Natural killer cell (primary cell): ENCODE measurements at places on chromosomes 3 and 15. TPM values are rescaled to one million over a fixed set of nuclear protein-coding genes. Genes with fewer than 3 reads are reported as not detected.
A peak's percentile ranks its signal among the peaks of the same experiment; 100 is the strongest.

DNA sequence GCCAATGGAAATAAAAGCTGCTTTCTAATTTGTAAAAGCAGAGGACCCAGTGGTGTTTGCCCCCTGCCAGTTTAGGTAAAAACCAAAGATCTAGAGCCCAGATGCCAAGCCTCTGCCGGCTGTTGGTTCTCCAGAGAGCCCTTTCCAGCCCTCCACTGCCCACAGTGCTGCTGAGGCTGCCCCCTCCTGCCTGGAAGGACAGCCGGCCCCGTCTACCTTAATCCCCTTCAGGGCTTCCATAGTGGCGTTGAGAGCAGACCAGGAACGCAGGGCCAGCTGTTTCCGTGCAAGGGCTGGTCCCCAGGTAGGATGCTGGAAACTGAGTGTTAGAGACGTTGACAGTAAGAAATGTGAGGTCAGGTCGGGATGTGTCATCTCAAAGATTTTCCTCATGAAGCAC lies 6.9 kb downstream of the ST8SIA2 start:
- DNase-seq: no peak

- DNase-seq: no peak
Measured at GRCh38 chr15:69299943-69300588, 1.4 kb downstream of the PAQR5 start.

GRCh38 chr15:36901012-36901411 lies 199.3 kb downstream of the MEIS2 start:
- DNase-seq: no peak

DNA sequence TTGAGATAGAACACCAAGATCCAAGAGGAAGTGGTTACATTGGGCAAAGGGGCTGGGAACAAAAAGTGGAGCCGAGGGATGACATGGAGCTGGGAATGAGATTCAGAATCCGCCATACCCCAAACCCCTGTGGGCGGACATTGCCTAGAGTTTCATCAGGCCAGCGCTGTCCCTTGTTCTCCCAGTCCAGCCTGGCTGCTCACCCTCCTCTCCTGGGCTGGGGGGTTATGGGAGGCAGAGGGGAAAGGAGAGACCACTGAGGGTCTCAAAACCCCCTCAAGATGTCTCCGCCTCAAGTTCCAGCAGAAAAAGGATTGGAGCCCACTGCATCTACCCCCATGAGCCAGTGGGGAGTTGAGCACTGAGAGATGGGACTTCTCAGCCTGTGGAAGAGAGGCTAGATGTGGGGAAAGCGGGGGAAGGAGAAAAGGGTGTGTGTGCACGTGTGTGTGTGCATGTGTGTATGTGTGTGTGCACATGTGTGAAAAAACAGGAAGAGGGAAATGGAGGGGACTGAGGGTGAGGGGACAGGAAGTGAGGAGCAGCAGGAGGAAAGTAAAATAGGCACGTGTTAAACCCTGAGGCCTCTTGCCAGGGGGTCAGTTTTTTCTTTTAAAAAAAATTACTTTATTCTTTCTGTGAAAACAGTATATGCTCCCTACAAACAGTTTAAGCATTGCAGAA lies 14.3 kb downstream of the GRM2 start:
- peak; percentile 17 for DNase-seq

GRCh38 chr15:88908697-88909621 lies 4.2 kb downstream of the MFGE8 start:
- DNase-seq: no peak

DNA sequence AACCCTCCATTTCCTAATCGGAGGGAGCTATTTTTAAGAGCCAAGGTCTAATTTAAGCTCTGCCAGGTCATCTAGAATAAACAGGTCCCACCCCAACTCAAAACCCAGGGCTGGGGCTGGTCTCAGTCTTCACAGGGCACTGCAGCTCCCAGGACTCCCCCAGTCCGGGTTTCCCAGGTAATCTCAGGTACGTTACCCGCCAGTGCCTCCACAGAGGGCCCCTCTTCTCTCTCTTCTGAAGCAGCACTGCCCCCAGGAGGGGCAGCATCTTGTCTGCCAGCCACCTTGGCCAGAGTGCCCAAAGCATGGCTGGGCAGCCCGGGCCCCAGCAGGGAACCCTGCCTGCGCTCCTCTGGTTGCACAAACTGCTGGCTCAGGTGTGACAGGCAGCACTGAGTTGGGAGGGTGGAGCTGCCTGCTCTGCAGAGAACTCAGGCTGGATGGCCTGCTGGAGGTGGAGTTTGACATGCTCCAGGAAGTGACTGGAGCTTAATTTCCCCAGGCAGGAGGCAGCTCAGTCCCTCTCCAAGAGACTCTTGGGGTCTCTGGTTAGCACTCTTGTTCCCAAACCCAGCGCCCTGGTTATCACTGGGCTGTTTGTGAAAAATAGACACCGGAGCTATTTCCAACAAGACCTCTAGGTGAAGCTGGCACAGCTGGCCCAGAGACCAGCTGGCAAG lies at the start of gene PLA2G4F:
Gene PLA2G4F, minus strand, starts transcription at position 394 of the 680 bp plus-strand sequence. Its CDS starts 87 bp downstream, at position 307.
- DNase-seq: no peak

DNA sequence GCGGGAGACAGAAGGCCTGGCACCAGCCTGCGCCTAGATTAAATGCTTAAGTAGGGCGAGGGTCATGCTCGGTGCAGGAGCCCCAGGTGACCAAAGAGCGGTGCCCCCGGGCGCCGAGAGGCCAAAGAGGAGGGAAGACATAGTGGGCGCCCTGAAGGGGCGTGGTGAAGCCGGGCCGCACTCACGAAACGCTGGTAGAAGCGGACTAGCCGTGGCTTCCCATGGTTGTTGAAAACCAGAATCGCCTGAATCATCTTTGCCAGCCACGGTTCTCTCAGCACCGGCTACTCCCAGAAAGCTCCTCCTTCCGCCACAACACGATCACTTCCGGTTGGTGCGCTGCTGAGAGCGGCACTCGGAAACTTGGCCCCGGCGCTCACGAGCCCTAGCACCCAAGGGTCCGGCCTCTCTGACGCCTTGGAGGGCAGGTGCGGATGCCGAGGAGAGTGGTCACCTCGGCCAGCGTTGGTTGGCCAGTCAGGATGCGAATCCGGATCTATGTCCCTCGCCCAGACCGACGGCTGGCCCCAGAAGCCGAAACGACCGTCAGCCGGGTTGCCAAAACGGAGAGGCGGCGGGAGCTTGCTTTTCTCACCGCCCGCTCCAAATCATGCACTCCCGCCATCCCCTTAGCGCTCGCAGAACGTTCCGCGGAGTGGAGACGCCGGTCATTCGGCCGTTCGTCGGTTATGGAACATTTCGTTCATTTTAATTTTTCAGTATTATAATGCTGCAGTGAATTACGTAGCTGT lies at the start of gene AP3S2:
Gene AP3S2, minus strand, starts transcription at position 299 of the 752 bp plus-strand sequence. Its CDS starts 45 bp downstream, at position 254.
- peak; percentile 86 for DNase-seq

The FYTTD1 gene
- 72.2 TPM for total RNA-seq

DNA sequence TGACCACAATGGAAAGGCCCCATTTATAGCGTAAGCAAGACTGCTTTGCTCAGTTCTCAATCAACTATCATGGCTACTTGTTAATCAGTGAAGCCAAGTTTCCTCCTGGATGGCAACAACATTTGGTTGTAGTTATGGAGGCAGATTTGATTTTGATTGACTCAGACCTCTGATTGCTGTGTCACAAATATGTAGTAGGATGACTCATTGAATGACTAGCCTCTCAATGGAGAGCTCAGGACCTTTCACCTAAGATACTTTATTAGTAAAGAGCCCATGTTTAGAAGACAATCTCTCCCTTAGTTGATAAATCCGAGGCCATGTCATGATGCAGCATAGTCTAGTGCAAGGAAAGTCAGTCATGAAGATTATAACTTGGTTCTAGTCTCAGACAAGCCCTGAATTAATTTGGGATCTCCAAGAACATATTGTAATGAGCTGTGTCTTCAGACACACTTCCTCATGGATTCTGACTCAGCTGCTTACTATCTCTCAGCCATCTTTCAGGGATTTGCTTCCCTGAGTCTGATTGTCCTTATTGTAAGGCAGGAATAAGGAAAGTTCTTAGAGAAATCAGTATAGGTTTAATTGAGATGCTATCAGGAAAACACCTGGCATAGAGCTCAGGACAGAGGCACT lies 397.4 kb upstream of the TMCO5A start:
- DNase-seq: no peak

GRCh38 chr3:25272090-25272489 lies 156.0 kb upstream of the RARB start:
- DNase-seq: no peak

The ICE2 gene
- total RNA-seq: 32.9 TPM

- DNase-seq: no peak
Measured at GRCh38 chr3:141389703-141390102, 21.4 kb downstream of the ZBTB38 start.

DNA sequence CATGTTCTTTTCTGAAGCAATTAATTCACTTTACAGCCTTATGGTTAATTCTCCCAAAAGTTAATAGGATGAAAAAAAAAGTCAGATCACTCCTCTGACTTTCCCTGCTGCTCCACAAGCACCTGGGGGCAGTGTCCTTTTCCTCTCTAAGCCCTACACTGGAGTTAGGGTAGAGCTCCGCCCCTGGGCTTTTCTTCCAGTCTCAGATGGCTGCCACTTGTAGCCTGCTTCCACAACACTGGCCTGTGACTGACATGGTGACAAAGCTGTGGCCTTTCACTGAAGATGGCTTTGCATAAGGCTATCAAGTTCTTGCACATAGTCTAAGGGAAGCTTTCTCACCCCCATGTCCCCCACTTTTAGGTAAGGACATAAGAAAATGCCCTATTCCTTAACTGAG lies 1.3 kb upstream of the MON1A start:
- no peak for DNase-seq

DNA sequence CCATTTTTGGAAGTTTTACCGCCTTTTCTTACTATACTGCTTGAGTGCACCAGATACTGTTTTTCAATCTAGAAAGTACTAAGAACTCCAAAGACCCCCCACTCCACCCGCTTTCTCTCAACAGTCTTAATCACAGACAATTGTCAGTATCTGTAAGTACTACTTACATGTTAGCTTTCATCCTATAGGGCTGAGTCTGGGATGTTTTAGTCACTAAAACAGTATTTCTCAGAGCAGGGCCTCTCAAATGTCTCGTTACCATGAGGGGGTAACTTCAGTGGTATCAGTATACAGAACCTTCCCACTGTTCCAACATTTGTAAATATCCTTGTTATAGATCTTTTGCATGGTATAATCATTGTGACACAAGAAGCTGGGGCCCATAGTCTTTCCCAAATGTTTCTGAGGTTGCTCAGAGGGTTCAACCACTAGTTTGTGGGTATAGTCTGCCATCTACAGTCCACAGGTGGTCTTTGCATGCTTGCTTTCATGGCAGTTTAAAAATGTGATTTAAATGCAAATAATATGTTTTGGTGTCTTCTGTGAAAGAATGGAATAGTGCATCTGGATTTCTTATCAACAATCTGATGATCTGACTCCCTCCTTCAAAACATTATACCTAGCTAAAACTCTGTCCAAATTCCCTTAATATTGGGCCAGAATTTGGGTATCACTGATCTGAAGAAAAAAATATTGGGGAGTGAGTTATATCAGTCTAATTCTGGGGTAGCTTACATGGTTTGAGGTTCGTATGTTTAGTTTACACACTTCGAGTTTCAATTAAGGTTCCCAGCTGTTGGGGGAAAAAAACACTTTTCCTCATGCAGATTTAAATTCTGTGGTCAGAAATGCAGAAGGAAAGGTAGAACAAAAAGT lies 18.0 kb upstream of the DNAJC13 start:
- no peak for DNase-seq

- DNase-seq: no peak
Measured at GRCh38 chr3:14506626-14507304, 33.4 kb downstream of the GRIP2 start.

GRCh38 chr15:79015416-79015815 lies 70.6 kb upstream of the CTSH start:
- no peak for DNase-seq

DNA sequence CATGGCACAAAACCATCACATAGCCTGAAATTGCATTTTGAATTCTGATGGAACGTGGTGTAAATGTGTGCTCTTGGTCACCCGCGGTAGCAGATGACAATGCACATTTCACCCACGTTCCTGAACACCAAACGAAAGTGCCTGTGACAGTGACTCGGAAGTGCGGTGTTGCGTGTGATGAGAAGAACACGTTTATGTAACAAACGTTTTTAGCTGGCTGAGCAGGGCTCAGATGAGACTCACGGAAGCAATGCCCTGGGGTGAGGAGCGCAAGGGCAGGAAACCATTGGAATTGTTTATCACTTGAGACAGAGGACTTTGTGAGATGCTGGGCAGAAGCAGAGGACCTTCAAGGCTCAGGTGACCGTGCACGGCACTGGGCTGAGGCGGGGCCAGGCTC lies 449.2 kb upstream of the CFAP20DC start:
- DNase-seq: no peak

The APH1B gene
- total RNA-seq: 12.4 TPM

DNA sequence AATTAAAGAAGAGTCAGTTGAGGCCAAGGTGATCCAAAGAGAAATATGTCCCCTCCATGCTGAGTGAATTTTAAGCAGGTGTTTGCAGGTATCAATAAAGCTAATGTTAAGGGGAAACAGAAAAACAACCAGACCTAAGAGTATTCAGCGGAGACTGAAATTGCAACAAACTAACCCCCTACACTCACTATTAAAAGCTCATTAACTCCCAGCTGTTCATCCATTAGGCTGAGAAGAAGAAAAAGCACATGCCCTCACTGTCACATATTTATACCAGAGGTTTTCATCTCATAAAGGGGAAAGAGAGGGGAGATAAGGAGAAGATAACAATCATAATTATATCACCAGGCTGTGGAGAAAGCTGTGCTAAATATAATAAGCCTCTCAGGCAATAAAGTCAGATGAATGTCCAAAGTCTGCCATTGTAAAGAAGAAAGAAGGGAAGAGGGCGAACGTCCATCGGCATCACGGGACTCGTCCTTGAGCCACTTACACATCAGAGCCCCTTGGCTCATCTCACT lies 145.2 kb downstream of the TAFA4 start:
- no peak for DNase-seq

The SSUH2 gene
- not detected for total RNA-seq

The EPHA3 gene
- not detected for total RNA-seq

GRCh38 chr15:79970624-79971434 lies at the start of gene BCL2A1:
BCL2A1 (minus strand) TSS chr15:79971196; CDS start chr15:79971119, 77 bp downstream.
- DNase-seq: peak; percentile 83

- no peak for DNase-seq
Measured at GRCh38 chr15:62063825-62064635, 2.7 kb upstream of the C2CD4A start.

DNA sequence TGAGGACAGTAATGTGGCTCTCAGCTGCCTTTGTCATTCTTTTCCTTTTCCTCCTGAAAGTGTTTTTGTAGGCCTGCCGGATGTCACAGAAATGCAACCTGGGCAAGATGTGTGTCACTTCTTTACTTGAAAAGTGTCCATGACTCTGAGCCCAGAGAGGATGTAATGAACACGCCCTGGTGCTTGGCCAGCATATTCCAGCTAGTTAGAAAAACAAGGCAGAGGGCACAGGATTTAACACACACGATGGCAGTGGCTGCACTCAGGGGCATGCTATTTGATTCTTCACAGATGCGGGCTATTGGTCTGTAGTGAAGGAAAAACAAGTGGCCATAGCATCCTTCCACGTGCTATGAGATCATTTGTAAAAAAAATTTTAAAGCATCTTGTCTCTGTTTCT lies 30.3 kb upstream of the PTX3 start:
- no peak for DNase-seq

The BNC1 gene
- not detected for total RNA-seq

The STT3B gene
- total RNA-seq: 99.0 TPM

The RPP25 gene
- 0.50 TPM for total RNA-seq

- no peak for DNase-seq
Measured at GRCh38 chr15:52294881-52295420, 653 bp downstream of the MYO5C start.

The CPNE9 gene
- total RNA-seq: 0.43 TPM
